ENCODE measurements at places on chromosomes 7 and 10.

- no peaks in the 10 kb centered on the region for H3K27me3 ChIP-seq
- H3K27ac ChIP-seq, result peak overlapping the region; percentile 17
- no peaks in the 10 kb centered on the region for H3K4me1 ChIP-seq
- no peak for DNase-seq
- no peak overlapping the region for H3K4me3 ChIP-seq
- no peaks in the 10 kb centered on the region for H3K36me3 ChIP-seq
Observed at GRCh38 chr10:31098046-31098445, 66.4 kb upstream of the ZNF438 start.

DNA sequence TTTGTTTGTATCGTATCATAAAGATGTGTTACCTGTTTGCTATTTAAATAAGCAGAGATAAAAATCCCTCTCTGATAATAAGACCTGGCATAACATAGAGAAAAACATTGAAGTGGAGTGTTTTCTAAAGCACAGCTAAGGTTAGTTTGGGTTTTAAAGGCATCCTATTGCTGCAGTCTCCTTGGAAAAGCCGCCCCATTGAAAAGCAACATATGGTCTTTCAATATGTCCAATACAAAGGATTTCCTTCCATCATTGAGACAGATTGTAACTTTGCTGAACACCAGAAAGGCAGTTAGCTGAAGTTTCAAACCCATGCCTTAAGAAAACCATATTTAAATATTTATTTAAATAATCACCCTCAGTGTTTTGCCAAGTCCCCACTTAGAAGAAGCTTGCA, 898.5 kb upstream of the KCND2 start:
- H3K4me3 ChIP-seq, result no peak overlapping the region
- H3K27ac ChIP-seq, result no peak overlapping the region
- no peak for DNase-seq
- H3K36me3 ChIP-seq, result no peaks in the 10 kb centered on the region
- no peaks in the 10 kb centered on the region for H3K4me1 ChIP-seq

DNA sequence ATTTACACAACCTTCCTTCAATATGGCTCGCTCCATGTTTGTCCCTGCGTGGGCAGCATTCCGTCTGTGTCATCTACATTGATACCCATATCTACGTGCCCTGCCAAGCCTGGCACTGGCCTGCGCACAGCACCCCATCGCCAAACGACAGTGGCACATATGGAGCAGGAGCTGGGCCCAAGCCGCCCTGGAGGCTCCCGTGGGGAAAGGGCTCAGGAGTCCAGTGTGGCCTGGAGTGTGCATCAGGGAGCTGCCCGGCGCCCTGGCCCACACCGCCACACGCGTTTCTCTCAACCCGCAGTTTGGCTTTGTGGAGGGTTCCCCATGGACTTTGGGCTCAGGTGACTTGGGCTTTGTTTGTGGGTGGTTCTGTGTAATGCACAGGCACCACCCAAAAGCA, 273.2 kb downstream of the PTPRN2 start:
- H3K36me3 ChIP-seq, result no peaks in the 10 kb centered on the region
- H3K4me1 ChIP-seq, result no peaks in the 10 kb centered on the region
- H3K4me3 ChIP-seq, result no peak overlapping the region
- no peak for DNase-seq
- H3K27me3 ChIP-seq, result no peaks in the 10 kb centered on the region

- H3K4me1 ChIP-seq, result no peaks in the 10 kb centered on the region
- no peak for DNase-seq
- no peaks in the 10 kb centered on the region for H3K27me3 ChIP-seq
- H3K36me3 ChIP-seq, result peaks cover 5% of the 10 kb centered on the region
Observed at GRCh38 chr7:30646154-30646553, 36.1 kb downstream of the CRHR2 start.

DNA sequence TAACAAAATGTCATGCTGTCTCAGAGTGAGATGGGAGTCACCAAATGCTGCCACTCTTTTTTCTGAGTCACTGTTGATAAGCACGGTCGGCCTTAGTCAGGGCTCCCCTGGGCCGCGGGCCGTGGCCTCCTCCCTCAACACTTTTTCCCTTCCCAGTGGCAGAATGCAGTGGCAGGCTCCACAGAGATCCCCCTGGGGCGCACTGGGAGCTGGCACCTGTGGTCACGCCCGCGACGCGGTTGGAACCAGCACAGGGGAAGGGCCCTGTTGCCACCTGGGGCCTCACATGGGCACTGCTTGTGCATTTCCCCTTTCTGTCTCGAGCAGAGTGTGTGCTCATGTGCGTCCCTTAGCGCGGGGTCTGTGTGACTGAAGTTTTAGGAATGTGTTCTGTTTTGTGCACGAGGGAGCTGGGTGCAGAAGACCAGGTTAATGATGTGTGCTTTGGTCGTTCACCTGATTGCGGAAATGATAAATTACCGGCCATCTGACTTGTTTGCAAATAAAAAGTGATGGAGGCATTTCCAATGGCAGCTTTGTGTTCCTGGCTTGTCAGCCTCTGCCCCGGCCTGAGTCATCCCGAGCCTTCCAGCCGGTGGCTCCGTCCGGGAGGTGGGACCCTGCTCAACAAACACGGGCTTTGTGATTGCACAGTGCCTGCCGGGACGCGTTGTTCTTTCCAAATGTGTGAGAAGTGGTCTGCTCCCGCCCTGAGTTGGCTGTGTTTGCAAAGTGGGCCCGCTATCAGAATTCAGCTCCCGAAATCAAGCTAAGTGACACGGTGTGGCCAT, 100.7 kb downstream of the NKX6-2 start:
- H3K36me3 ChIP-seq, result no peaks in the 10 kb centered on the region
- peak; percentile 6 for DNase-seq

- H3K4me1 ChIP-seq, result peaks cover 16% of the 10 kb centered on the region
- no peak overlapping the region for H3K27ac ChIP-seq
- H3K27me3 ChIP-seq, result no peaks in the 10 kb centered on the region
Observed at GRCh38 chr10:110840225-110840922, 31.4 kb upstream of the PDCD4 start.

- H3K27me3 ChIP-seq, result no peaks in the 10 kb centered on the region
- H3K4me3 ChIP-seq, result no peak overlapping the region
- H3K4me1 ChIP-seq, result peaks cover 12% of the 10 kb centered on the region
- peak; percentile 79 for DNase-seq
- H3K36me3 ChIP-seq, result no peaks in the 10 kb centered on the region
Observed at GRCh38 chr7:102182016-102182415, 104.7 kb upstream of the SH2B2 start.
